Endothelial cell of umbilical vein (primary cell): ENCODE measurements at places on chromosomes 6 and 20. TPM values are rescaled to one million over a fixed set of nuclear protein-coding genes. Genes with fewer than 3 reads are reported as not detected.

DNA sequence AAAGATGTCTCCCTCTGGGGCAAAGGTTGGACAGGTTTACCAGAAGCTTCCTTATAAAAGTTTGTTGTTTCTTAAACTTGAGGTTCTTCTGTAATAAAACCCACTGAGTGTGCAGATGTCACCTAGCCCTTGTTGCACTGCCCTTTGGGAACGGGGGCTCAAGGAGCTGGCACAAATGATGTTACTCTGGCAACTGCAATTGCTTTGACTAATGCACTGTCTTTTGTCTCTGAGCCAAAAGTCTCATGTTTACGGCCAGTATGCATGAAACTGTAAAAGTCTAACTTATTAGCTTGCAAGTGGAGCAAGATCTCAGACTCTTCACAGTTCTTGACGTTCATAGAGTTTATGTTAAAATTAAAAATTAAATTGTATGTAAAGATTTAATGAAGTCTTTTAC, 655.7 kb downstream of the EPHA7 start:
- no peak for DNase-seq

DNA sequence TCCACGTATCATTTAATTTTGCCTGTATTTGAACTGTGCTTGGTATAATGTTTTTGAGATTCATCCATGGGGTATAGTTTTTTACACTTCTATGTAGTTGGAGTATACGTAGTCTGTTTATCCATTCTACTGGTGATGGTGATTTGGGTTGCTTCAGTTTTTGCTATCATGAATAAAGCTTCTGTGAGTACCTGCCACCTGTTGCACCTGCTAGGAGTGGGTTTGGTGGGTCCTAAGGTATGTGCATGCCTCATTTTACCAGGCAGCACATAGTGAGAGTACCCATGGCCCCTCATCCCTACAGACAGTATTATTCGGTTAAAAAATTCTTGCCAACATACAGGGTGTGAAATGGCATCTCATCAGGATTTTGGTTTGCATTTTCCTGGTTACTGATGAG, 92.9 kb downstream of the DNAH8 start:
- DNase-seq = no peak

- no peak for DNase-seq
Observed at GRCh38 chr6:147530132-147531060, 21.9 kb downstream of the SAMD5 start.

DNA sequence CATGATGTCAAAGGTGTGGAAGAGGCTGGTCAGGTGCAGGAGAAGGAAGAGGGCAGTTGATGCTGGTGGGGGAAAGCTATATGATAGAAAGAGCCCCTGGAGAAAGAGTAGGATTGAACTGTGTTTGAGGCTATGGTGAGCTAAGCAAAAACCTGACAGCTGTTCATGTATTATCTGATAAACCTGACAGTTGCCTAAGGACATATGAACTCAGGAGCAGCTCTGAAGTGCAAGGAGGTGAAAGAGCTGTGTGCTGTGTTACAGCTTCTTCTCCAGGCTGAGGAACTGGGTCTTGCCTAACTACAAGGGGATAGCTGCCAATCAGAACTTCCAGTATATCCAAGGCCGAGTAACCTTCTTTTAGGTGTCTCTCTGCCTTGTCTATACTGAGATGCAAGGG, 81.8 kb downstream of the LCA5 start:
- no peak for DNase-seq

DNA sequence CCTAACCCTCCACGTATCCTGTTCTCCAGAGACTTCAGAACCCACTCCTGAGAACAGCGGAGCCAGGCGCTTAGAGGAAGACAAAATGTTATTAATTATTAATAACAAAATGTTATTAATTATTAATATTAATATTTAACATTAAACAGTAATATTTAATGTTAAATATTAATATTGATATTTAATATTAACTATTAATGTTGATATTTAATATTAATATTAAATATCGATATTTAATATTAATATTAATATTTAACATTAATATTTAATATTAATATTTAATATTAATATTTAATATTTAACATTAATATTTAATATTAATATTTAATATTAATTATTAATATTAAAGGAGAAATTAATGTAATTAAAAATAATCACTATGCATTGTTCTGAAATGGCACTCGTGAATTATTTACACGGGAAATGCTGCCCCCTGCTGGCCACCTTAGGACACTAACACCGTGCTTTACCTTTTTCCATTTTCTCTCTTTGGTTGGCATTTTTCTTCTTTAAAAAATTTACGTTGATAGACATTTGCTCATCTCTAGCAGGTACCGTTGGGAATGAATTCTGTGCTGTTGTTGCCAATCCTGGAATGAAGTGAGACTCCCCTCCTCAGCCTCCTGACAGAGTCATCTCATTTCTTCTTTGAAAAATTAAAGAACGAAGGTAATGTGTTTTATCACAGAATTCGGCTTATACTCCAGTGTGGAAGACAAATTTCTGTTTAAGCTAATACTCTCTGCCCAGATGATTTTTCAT, 7.5 kb upstream of the GGTLC1 start:
- DNase-seq = peak; percentile 24

SLC22A7 gene
- total RNA-seq = not detected in 2 replicates

ITPR3 gene
- 40.5 and 52.2 TPM in 2 replicates for total RNA-seq

MYLK2 gene
- total RNA-seq = 2.7 and 3.2 TPM in 2 replicates

HLA-DPA1 gene
- 11.4 TPM in 1 of 2 replicates, not detected in the other for total RNA-seq
